ENCODE measurements at places on chromosomes 11 and 22.

DNA sequence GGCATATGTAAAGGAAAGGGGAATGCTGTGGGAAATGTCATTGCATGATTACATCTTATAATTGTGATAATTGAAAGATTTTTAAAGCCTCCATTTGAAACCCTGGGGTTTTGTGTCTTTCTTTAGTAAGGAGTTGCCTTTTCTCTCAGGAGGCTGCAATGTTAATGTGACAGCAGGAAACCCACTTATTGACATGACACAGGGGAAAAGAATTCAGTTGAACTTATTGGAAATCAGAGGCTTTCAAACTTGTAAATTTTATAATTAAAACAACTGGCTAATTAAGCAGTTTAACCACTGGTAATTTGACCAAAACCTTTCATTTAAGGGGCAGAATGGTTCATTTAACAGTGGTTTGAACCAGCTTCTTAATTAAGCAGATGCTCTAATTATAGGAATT lies 31.2 kb downstream of the MRPL48 start:
- DNase-seq = no peak

DNA sequence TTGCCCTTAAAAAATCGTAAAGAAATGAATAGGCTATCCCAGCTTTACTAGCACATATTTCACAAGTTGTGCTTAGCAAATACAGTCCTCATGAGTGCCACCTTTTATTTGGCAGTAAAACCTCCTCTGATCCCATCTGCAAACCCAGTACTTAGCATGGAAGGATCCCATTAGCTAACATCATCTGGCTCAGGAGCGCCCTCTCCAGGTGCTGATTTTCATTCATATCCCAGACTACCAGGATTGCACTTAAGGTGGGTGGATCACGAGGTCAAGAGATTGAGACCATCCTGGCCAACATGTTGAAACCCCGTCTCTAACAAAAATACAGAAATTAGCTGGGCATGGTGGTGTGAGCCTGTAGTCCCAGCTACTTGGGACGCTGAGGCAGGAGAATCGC lies 76.1 kb upstream of the PAX6 start:
- no peak for DNase-seq

GRCh38 chr11:102312667-102313066 lies 4.6 kb upstream of the BIRC3 start:
- no peak for DNase-seq

- DNase-seq = no peak
These were observed 59.2 kb upstream of the SHISAL1 start for GRCh38 chr22:44371741-44372525.

DNA sequence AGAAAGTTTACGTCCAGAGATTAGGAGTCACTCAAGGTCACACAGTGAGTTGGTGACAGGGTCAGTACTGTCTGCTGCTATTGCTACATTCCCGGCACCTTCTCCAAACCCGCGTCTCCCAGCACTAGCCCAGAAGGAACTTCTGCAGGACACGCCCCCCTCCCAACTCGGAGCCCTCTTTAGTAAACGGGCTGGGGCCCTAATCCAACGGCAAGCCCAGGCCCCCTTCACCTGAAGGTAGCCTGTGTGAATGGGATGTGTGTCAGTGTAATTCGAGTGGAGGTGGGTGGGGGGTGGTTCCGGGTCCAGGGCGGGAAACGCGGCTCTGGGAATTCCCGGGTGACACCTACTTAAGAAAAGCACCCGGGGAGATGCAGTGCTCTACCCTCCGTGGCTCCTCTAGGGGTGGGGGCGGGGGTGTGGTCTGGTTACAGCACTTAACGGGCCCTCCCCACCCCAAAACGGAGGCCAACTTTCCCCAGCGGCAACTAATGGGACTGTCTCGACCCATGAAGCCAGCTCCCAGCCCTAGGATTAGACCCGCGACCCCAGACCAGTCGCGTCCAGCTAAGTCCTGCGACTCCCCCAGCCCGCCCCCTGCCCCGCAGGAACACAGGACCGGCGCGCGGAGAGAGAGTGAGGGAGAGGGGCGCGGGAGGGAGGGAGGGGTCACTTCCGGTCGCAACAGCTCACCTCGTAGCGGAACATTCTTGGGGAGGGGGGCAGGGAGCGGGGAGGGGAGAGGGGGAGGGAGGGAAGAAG lies 468 bp downstream of the PATL1 start:
- DNase-seq = peak; percentile 57

GRCh38 chr11:2700415-2701211 lies 819 bp upstream of the KCNQ1OT1 start:
- DNase-seq = no peak

GRCh38 chr11:121337078-121337477 lies 44.5 kb downstream of the SC5D start:
- no peak for DNase-seq

- DNase-seq = no peak
These were observed 11.8 kb downstream of the EMSY start for GRCh38 chr11:76456571-76456970.

DNA sequence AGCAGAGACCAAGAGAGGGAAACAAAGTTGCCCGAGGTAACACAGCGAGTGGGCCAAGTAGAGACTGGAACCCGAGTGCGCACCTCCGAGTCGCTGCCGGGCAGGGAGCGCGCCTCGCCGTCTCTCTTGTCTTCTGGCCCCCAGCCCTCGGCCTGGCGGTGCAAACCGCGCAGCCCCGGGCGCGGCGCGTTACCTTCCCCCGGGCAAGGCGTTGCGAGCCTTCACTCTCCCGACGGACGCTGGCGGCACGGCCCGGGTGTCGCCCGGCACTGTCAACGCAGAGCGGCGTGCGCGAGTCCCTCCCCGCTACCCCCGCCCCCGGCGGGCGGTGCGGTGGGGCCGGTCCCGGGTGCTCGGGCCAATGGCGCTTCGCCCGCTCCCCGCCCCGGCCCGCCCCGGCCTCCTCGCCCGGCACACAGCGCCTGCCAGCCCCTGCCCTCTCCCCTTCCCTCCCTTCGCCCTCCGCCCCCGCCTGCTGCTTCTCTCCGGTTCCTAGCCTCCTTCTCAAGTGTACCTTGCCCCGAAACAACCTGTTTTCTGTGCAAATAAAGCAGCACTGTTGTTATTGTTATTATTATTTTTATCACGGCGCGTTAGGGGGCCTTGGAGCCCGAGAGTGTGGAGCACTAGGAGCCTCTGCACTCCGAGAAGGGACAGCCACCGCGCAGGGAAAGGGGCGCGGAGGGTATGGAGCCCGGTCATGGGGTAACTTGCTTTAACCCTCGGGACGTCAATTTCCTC lies at the start of gene SYTL2:
Gene SYTL2, minus strand, starts transcription at position 271 of the 741 bp plus-strand sequence. CDS start 53,416 bp downstream, outside the sequence.
- DNase-seq = peak; percentile 5

DNA sequence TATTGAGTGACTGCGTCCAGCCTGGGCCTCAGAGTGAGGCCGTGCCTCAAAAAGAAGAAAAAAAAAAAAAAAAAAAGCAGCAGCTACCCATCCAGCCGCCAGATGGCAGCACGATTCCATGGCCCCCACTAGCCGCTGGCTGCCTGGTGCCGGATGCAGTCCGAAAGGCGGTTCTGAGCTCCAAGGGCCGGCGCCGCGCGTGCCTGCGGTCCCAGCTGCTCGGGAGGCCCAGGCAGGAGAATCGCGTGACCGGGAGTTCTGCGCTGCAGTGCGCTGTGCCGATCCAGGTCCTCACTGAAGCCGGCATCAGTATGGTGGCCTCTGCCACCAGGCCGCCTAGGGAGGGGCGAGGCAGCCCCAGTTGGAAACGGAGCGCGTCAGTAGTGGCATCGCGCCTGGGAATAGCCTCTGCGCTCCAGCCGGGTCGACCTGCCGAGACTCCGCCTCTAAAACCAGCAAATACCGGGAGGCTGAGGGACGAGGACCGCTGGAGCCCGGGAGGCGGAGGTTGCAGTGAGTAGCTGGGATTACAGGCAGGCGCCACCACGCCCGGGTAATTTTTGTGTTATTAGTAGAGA lies 19.3 kb downstream of the SCARF2 start:
- peak; percentile 63 for DNase-seq

GRCh38 chr11:46112961-46113607 lies 8.2 kb downstream of the PHF21A start:
- DNase-seq = peak; percentile 69

DNA sequence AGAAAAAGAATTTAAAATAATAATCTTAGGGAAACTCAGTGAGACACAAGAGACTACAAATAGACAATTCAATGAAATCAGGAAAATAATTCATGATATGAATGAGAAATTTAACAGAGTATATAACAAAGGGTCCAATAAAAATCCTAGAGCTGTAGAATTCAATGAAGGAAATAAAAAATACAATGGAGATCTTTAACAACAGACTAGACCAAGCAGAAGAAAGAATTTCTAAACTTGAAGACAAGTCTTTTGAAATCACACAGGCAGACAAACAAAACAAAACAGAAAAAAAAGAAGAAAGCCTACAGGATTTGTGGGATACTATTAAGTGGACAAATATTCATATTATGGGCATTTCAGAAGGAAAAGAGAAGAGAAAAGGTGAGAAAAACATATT lies 16.2 kb upstream of the USP2 start:
- no peak for DNase-seq

DNA sequence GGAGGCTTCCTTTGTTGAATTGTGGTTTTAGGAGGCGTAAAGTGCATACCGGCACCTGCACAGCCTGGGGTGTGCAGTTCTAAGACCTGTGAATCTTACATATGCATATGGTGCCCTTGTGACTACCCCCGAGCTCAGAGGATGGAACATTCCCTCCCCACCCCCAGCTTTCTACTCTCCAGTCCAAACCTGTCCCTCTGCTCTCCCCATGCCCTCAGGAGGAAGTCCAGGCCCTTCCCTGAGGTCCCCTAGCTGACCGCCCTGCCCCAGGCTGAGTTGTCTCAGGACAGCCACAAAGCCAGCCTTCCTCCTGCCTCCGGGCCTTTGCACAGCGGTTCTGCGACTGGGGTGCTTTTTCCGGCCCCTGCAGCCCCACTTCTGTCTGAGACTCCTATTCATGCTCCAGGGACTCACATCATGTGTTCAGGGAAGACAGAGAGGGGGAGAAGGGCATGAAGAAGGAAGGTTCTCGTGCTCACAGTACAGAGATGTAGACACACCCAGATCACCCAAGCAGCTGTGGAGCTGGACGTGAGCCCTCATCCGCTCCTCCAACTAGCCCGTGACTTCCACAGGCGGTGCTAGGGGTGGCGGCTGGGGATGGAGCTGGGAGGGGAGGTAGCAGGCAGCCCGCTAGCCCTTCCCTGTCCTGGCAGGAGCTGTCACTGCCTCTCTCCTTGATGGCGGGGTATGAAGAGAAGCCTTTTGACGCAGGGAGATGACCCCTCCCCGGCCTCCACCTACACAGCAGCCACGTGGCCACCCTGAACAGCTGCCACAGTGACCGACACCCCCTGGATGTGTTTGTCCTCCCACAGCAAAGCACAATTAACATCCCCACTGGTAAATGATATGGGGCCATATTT lies 50.8 kb downstream of the FLRT1 start:
- DNase-seq = no peak

DNA sequence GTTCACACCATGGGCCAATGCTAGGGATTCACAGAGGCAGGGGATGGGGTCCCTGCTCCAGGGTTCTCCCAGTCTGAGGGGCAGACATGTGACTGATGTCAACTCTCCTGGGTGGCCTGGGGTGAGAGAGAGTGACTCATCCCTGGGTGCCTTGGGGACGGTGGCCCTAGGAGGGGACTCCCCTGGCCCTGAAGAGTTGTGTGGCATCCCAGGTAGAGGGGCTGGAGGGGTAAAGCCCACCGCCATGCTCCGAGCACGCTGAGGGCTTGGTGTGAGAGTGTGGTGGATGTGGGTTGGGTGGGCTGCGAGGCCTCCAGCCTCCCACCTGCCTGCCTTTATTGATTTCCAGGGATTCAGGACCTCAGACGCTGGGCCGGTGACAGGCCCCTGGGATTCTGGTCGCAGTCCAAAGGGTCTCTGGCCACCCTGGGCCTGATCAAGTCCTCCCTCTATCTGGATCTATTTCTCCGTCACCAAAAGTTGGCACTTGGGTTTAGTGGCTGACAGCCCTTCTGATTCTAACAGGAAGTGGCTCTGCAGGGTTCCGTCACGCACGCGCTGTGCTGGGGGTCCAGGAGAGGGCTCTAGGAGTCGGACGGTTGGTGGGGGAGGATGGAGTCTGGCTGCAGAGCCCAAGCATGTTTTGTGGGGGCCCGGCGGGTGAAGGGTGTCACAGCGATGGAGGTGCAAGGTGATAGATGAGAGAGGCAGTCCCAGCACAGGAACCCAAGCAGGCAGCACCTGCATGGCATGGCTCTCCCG lies 27.3 kb upstream of the WNT7B start:
- DNase-seq = no peak

DNA sequence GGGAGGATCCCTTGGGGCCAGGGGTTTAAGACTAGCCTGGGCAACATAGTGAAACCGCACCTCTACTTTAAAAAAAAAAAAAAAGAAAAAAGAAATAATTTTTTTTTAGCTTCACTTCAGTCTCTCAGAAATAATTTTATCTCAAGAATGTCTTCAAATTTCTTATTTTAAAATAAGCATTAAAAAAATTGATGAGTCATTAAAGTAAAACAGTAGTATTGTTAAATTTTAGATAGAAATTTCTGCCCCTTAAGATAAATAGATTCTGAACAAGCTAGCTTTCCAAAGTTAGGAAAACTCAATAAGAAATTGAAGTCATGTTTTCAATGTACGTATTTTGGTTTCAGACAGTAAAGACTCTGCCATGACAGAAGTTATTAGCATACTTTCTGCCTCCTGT lies 7.7 kb upstream of the PACS1 start:
- DNase-seq = no peak

- DNase-seq = peak; percentile 86
These were observed 26.8 kb downstream of the RPL3 start for GRCh38 chr22:39292561-39293074.

- no peak for DNase-seq
These were observed 785 bp downstream of the OTUB1 start for GRCh38 chr11:63986932-63987513.

DNA sequence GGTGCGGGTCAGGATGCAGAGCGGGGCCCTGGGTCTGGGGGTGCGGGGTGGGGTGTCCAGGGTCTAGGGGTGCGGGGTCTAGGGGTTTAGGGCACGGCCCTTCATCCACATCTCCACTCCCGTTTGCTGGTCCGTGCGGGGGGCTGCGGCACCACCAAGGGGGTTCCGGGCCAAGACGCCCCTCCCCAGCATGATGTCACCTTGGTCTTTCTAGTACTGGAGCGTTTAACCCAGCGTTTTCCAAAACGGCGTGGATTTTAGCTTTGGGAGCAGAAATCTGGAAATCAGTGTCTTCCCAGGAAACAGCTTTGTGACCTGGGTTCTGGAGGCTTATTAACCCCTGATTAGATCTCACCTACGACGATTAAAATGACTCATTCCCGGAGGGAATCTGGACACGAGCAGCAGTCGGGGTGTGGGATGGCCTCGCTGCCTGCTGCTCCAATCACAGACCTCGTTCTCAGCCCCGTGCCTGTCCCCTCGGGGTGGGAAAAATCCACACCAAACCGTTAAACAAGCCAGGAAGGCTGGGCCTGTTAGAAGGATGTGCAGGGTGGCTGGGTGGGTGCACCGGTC lies 759 bp downstream of the AP2A2 start:
- no peak for DNase-seq

GRCh38 chr11:1810761-1811160 lies 24.0 kb upstream of the SYT8 start:
- DNase-seq = peak; percentile 79

DNA sequence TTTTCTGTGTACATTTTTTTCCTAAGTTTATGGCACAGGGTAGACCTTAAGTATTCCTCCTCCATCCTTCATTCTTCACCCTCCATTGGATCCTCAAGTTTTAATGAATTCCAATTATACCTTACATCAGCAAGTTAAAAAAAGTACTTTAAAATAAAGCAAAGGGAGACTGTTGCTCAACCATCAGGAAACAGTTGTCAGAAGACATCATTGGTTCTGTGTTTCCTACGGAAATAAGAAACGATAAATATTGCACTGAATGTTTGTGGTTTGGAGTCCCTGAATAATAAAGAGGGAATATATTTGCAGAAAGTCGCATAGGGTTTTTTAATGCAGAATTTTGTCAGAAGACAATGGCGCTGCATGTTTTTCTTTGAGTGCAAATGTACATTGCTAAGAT lies 28.1 kb upstream of the LDHA start:
- no peak for DNase-seq

- no peak for DNase-seq
These were observed 5.3 kb downstream of the OMP start for GRCh38 chr11:77107950-77108349.

Data from HL-60 (cell line).